AG04450 (cell line): ENCODE measurements at places on chromosomes 2 and 18.

DNA sequence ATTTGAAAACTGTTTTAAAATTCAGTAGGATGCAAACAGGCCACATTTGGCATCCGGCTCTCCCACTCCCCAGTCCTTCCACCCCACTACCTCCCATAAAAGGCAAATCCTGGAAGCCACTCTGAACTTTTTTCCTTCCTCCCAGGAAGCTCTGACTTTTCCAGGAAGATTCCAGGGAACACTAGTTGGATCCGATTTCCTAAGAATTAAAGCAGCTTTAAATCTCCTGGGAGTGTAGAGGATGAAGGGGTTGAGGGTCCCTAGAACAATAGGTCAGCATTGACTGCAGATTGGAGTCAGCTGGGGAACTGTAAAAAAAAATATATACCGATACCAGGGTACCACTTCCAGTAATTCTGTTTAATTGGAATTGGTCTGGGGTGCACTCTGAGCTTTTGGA lies 76.9 kb downstream of the CRIM1 start:
- DNase-seq, result no peak

DNA sequence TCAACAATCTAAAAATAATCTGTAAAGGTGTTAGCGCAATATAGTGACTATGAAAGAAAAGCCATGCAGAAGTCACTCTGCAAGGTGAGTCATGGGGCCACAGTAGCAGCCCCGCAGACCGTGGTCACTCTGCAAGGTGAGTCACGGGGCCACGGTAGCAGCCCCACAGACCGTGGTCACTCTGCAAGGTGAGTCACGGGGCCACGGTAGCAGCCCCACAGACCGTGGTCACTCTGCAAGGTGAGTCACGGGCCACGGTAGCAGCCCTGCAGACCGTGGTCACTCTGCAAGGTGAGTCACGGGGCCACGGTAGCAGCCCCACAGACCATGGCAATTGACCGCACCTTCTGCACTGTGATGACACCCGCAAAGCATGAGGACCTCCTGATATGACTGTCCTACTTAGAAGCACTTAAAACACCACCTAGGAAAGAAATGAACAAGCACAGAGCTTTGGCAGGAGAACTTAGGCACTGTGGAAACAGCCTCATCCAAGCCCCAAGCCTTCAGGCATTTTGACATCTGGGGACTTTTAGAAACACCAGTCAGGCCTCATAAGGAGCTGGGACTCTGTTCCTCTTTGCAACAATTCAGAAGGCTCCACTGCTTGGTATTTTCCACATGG lies 70.1 kb downstream of the LDLRAD4 start:
- no peak for DNase-seq

DNA sequence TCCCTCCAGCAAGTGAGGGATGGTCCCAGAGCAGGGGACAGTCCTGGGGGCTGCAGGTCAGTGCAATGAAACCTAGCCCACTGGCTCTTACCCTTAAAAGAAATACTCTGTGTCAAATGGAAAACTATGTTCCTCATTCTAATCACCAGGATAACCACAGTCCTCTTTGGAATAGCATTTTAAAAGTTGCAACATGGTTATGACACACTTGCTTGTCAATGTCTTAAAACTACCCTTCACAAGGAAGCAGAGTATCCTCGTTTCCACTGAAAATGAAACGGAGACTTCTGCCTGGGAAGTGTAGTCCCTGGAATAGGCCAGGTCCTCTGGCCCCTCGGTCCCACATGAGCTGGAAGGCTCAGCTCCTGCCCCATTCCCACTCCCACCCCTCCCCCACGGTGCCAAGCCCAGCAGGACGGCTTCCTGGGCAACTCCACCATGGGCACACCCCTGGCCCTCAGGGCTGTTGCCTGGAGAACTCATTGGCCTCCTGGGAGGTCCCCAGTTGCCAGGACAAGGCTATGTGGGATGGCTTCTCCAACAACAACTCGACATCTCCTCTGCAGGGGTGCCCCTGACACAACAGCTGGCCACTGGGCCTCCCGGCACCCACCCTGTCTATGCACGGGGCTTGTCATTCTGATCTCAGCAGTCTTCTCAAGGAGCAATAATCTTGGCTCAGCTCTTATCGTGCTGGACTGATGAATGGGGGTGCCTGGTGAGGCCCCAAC lies 38.3 kb upstream of the ST3GAL5 start:
- DNase-seq, result no peak

GRCh38 chr2:230326453-230327417 lies at the start of gene SP140L:
SP140L (plus strand) TSS chr2:230327193; CDS start chr2:230327270, 77 bp downstream.
- peak; percentile 42 for DNase-seq

DNA sequence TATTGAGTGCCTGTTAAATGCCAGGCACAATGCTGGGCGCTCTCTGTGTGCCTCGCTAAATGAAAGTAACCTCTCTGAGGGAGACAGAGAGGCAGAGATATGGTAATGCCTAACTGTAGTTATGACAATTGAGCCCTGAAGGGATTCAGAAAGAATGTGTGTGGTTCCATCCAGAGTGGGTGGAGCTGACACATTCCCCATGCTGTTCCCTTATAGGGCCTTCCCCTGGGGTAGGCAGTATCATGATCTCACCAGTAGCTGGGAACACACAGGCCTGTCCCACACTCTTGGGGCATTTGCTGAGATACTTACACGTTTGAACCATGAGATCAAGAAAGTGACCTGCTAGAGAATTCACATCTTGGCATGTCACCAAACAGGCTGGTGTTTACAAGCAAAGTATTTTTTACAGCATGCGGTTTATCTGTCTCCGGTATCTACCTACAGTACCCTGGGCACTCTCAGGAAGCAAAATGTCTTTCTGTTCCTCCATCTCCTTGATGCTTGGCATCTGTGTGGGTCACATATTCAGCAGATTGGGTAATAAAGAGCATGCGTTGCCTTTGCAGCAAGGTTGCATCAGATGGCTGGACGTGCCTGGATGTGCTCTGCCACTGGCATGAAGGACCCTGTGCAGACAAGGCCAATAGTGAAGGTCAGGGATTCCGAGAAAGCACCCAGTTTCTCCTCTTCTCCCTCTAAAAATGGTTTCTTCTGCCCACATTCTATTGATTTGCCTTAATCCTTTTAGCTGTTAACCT lies 9.4 kb downstream of the CTIF start:
- no peak for DNase-seq

- peak; percentile 54 for DNase-seq
These were observed 28.7 kb upstream of the RPRD1A start for GRCh38 chr18:36095936-36096519.

- DNase-seq, result no peak
These were observed 7.3 kb downstream of the CAPN10 start for GRCh38 chr2:240593703-240594451.

- DNase-seq, result no peak
These were observed 104.5 kb downstream of the TDRD15 start for GRCh38 chr2:21228041-21228895.

- DNase-seq, result no peak
These were observed 38.7 kb downstream of the PSD4 start for GRCh38 chr2:113212245-113213060.

GRCh38 chr2:221762496-221762895 lies 190.4 kb upstream of the EPHA4 start:
- no peak for DNase-seq

DNA sequence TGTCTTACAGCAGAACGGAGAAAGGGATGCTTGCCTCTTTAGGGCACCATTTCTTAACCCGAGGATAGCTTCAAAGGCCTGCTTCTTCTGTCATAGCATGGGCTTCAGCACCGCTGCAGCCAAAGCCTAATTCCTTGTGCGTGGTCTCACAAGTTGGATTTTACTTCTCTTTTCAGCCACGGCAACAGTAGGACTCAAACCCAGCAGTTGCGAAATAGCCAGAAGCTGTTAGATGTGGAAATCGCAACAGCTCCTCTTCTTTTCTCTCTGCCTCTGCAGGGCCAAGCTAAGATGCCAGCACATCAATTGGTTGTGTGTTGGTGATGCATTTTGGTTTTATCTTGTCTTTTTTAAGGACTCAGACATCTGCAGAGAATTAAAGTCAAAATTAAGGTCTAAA lies 3.1 kb downstream of the NRXN1 start:
- no peak for DNase-seq

- DNase-seq, result no peak
These were observed 200.0 kb downstream of the PIK3C3 start for GRCh38 chr18:42155024-42155423.

GRCh38 chr2:197890168-197890567 lies 85.8 kb downstream of the PLCL1 start:
- DNase-seq, result no peak

DNA sequence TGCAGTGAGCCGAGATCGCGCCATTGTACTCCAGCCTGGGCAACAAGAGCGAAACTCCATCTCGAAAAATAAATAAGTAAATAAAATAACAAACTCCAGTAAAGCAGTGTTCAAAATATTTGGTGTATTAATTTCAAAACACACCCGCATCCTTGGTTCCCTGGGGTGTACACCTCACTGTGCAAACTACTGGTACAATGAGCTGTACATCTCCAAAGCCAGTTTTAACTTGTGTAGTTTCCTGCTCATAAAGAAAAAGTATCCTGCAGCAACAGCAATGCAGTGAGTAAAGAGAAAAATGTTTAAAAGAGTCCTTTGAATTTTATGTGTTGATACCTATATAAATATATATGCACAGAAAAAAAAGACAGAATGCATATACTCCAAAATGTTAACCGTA lies 4.4 kb upstream of the NFE2L2 start:
- no peak for DNase-seq

- no peak for DNase-seq
These were observed 89.1 kb downstream of the COMMD1 start for GRCh38 chr2:61994531-61994930.

DNA sequence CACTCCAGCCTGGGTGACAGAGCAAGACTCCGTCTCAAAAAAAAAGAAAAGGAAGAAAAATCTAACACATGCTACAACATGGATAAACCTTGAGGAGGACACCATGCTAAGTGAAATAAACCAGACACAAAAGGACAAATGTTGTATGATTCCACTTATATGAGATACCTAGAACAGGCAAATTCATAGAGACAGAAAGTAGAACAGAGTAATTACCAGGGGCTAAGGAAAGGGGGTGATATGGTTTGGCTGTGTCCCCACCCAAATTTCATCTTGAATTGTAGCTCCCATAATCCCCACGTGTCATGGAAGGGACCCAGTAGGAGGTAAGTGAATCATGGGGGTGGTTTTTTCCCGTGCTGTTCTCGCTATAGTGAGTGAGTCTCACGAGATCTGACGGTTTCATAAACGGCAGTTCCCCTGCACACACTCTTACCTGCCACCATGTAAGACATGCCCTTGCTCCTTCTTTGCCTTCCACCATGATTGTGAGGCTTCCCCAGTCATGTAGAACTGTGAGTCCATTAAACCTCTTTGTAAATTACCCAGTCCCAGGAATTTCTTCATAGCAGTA lies 91.4 kb upstream of the CABLES1 start:
- no peak for DNase-seq

- DNase-seq, result no peak
These were observed 8.2 kb downstream of the SMARCAL1 start for GRCh38 chr2:216420367-216421101.

- DNase-seq, result no peak
These were observed 26.1 kb downstream of the TYMS start for GRCh38 chr18:683531-683930.

GRCh38 chr2:190088917-190089316 lies 26.4 kb upstream of the MSTN start:
- DNase-seq, result peak; percentile 24

GRCh38 chr2:227146456-227146855 lies 17.5 kb downstream of the COL4A4 start:
- no peak for DNase-seq

GRCh38 chr2:39796134-39796533 lies 17.1 kb upstream of the THUMPD2 start:
- DNase-seq, result no peak

- DNase-seq, result no peak
These were observed 17.6 kb upstream of the CD28 start for GRCh38 chr2:203688798-203689197.

DNA sequence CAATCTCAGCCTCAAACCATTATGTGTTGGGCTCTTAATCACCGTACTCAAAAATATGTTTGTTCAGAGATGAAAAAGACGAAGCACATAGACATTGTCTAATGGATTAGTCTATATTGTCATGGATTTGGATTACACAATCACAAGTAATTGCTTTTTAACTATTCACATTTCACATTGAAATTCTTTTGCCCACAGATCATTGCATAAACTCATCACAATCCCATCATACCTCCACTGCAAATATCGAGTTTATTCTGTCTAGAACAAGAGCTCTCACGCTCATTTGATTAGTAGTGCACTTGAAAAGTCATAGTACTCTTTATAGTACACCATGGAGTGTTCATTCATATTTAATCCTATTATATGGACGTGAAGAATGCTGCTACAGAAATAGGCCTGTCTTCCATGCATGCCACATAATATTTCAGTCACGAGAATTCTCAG lies 97.9 kb upstream of the SOX11 start:
- DNase-seq, result no peak

GRCh38 chr2:240202586-240202985 lies 62.1 kb upstream of the OTOS start:
- no peak for DNase-seq

- no peak for DNase-seq
These were observed 28.5 kb downstream of the HRH4 start for GRCh38 chr18:24488824-24489493.

DNA sequence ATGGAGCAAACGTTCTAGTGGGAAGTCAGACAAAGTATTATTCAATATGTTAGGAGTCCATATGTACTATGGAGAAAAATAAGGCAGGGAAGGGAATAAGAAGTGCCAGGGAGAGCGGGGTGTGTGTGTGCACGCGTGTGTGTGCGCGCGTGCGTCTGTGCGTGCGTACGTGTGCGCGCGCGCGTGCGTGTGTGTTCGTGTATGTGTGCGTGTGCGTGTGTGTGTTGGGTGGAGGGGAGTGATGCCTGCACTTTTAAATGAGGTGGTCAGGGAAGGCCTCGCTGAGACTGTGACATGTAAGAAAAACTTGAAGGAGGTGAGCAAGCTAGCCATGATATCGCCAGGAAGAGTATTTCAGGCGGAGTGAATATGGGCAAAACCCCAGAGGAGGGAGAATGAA lies 1.6 kb upstream of the MREG start:
- no peak for DNase-seq

- no peak for DNase-seq
These were observed 24.7 kb upstream of the TOGARAM2 start for GRCh38 chr2:28956415-28956826.

- no peak for DNase-seq
These were observed 79.7 kb upstream of the DOCK10 start for GRCh38 chr2:225122007-225122406.

DNA sequence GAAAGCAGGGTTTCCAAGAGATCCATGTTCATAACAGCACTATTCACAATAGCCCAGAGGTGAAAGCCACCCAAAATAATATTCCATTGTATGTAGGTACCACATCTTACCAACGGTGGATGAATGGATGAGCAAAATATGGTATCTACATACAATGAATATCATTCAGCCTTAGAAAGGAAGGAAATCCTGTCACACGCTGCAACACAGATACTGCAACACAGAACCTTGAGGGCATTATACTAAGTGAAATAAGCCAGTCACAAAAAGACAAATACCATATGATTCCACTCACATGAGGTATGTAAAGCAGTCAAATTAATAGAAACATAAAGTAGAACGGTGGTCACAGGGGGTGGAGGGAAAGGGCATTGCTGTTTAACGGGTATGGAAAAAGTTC lies 155.7 kb downstream of the DTNB start:
- DNase-seq, result no peak
